ENCODE measurements at places on chromosomes 16 and 17. TPM values are rescaled to one million over a fixed set of nuclear protein-coding genes. Genes with fewer than 3 reads are reported as not detected.

GRCh38 chr17:8255499-8255898 is 6.4 kb downstream of the PFAS start:
- DNase-seq = no peak

GRCh38 chr16:85569615-85570212 is 43.4 kb upstream of the GSE1 start:
- DNase-seq = no peak

- DNase-seq = no peak
Measured at GRCh38 chr16:31221357-31222160, 4.6 kb upstream of the PYDC1 start.

DNA sequence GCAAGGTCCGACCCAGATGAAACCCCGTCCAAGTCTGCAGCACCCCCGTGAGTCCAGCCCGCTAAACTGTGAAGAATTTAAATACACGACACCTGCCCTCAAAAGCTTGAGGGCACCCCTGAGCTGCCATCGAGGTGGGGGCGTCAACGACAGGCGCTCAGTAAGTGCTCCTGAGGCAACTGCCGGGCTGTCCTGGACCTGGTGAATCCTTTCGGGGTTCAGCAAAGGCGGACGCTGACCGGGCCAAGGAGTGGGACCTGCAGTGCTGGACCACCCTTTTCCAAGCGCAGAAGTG is 512 bp upstream of the ENDOV start:
- DNase-seq = no peak

DNA sequence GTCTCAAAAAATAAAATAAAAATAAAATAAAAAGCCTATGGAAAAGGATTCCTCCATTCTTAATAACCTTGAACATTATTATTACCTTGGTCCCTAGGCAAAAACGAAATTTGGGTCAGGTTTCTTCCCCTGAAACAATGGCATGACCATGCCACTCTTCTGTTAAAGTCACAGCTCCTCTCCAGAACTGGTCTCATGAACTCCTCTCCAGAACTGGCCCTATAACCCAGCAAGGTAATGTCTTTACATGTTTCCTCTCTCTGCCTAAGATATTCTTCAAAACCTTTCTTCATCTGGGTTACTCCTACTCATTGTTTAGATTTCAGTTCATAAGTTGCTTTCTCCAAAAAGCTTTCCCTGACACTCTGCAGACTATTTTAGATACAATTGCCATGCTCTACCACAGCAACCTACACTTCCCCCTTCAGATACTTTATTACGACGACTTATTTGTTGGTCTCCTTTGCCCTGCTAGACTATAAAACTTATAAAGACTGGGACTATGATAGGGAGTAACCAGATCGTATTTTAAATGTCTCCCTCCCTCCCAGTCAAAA is 13.5 kb downstream of the TRIM37 start:
- DNase-seq = no peak

DNA sequence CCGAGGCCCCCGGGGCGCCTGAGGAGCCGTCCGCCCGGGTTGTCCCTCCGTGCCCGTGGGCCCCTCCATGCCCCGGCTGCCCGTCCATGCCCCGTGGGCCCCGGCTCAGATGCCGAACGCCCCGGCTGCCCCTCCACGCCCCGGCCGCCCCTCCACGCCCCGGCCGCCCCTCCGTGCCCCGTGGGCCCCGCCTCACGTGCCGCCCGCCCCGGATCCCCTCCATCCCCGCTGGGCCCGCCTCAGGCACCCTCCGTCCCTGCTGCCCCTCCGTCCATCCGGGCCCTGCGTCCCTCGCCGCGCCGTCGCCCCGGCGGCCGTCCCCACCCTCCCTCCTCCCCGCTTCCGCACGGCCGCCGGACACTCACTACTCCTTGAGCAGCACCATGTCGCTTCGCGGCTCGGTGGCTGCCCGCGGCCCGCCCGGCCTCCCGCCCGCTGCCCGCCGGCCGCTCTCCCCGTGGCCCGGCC is 382 bp downstream of the PITPNA start:
- DNase-seq = no peak

GRCh38 chr16:48330841-48331192 is 54.4 kb downstream of the SIAH1 start:
- no peak for DNase-seq

DNA sequence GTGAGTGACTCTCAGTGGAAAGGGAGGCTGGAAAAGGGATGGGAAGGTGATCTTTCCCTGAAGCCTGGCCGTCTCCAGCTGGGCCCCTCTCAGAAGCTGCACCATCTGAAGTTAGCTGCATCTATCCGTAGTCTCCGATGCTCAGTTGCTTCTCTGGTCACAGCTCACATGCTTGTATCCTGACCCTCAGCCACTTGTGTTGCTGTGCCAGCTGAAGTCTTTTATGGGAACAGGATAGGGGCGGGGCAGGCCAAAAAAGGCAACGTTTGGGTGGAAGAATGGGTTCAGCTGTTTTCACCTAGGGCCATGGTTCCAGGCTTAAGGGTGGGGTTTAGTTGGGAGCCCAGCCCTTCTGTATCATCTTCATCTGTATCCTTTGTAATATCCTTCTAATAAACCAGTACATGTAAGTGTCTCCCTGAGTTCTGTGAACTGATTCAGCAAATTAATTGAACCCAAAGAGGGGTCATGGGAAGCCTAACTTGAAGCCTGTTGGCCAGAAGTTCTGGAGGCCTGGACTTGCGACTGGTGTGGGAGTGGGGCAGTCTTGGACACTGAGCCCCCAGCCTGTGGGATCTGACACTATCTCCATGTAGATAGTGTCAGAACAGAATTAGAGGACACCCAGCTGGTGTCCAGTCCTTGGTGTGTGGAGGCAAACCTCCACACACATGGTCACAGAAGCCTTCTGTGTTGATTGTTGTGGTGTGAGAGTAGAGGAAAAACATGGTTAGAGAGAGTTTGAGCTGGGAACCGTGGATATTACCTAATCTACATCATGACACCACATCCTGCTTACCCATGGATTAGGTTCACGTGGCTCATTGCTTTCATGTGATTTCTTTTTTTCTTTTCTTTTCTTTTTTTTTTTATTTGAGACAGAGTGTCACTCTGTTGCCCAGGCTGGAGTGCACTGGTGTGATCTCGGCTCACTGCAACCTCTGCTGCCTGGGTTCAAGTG is 49.3 kb upstream of the FBXO47 start:
- no peak for DNase-seq

- DNase-seq = no peak
Measured at GRCh38 chr16:64489449-64489848, 632.4 kb downstream of the CDH11 start.

DNA sequence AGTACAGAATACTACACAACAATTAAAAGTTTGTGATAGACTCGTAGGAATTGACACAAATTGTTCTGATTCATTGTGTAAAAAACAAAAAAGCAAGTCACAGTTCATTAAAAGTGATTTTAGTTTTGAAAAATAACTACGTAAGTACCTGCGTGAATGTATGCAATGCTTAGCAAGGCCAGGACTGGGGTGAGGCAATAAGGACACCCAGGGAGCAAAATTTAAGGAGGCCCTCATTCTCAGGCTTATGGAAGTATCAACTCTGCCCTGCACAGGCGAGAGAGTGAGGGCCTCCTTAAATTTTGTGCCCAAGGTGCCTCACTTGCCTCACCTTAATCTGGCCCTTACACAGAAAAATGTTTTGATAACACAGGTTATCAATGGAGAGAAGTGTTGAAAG is 31.4 kb downstream of the NOG start:
- DNase-seq = no peak

- DNase-seq = no peak
Measured at GRCh38 chr17:17902877-17903276, 66.1 kb upstream of the SREBF1 start.

DNA sequence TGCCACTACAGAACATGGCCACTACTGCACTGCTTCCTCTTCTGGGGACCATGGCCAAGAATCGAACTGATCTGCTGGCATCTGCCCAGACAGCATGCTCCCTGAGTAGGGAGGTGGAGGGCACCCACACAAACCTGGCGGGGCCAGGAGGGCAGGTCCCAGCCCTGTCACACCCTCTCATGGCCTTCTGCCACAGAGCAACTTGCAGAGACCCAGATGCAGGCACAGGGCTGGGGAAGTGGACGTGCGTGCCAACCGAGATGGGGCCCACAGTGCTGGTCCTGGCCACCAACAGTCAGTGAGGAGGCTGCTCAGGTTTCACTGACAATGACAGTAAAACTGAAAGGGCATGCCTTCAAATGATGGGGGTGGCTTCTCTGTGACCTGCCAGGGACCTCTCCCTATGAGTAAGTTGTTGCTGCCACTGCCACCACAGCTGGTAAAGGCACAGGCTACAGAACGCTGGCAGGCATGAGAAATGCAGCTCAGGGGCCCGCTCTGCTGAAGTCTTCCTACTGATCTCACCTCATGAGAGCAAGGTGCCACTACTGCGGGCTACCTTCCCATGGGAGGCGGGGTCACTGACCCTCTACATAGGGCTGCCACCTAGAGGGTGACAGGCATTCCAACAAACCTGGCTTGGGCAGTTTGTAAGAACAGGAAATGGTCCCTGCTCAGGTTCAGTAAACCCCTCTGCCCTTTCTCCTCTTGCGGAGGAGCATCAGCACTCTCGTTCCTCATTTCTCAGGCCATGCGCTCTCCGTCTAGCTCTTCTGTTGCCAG is 15.5 kb downstream of the HIC1 start:
- no peak for DNase-seq

DNA sequence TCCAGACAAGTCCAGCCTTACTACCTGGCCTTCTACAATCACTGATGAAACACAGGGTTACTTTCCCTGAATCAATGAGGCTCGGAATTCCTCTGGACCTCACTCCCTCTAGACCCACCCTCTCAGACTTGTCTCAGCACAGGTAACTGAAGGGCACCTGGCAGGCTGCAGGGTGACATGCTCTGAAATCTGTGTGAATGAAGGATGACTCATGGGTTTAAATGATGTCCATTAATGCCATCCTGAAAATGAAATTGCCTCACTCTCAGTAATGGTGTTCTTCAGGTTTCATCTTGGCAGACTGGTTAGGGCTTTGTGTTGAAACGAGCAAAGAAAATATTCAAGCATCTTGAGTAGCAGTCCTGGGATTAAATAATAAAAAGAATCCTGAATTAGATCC is 134.4 kb downstream of the MAF start:
- DNase-seq = no peak

- no peak for DNase-seq
Measured at GRCh38 chr17:9821921-9822320, at the start of gene GSG1L2. Gene GSG1L2 (minus strand): TSS chr17:9822079. CDS start chr17:9822071, 8 bp downstream.

GRCh38 chr16:68146585-68146984 is 61.4 kb downstream of the NFATC3 start:
- DNase-seq = no peak

GP1BA gene
- not detected for total RNA-seq

NHLRC4 gene
- total RNA-seq = 0.46 TPM

KCNJ18 gene
- not detected for total RNA-seq

MFSD6L gene
- 0.27 TPM for total RNA-seq

TBC1D3C gene
- not detected for total RNA-seq

CLEC16A gene
- total RNA-seq = 19.8 TPM

SLC2A4 gene
- 0.38 TPM for total RNA-seq
